ENCODE measurements at places on chromosomes 1 and 21.

GRCh38 chr1:239912471-239912870, 179.2 kb upstream of the FMN2 start:
- DNase-seq, result no peak
- no peak overlapping the region for H3K4me3 ChIP-seq
- no peaks in the 10 kb centered on the region for H3K4me1 ChIP-seq
- no peaks in the 10 kb centered on the region for H3K36me3 ChIP-seq
- H3K27ac ChIP-seq, result no peak overlapping the region

DNA sequence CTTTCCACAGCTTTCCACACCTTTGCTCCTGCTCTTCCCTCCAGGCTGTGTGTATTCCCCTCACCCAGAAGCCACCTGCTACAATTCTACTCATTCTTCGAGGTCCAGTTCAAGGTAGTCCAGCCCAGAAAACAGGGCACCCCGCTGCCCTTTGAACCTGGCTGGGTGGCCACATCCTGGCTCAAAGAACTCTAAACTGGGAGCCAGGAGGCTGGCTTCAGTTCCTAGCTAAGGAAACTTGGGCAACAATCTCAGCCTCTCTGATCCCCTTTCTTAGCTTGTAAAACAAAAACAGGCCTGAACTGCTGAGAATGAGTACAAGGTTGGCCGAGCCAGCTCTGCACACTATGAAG, 4.7 kb downstream of the EDN2 start:
- peaks cover 38% of the 10 kb centered on the region for H3K4me1 ChIP-seq
- DNase-seq, result no peak
- no peaks in the 10 kb centered on the region for H3K27me3 ChIP-seq
- no peaks in the 10 kb centered on the region for H3K36me3 ChIP-seq

DNA sequence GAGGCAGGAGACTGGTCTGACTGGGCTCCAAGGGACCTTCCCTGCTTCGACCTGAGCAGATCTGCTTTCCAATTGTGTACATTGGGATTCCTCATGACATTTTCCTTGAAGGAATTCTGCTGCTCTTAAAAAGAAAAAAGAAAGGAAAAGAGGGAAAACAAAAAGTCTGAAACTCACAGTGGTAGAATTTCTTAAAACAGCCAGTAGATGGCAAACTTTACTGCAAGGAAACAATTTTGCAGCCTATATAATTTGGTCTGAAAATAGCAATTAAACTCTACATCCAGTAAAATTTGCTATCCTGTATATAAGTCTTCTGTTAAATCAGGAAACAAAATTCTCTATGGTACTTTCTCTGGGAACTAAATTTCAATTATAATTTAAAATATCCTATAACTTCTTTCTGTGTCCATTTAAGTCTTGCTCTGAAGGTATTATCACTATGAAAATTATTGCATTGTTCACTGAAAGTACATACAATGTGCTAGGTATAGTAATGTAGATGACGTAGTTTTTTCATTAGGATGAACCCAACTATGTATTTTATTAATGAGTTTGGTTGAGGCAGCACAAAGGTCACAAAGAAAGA, 59.8 kb downstream of the CRB1 start:
- DNase-seq, result no peak
- no peak overlapping the region for H3K4me3 ChIP-seq
- H3K27ac ChIP-seq, result no peak overlapping the region
- H3K36me3 ChIP-seq, result no peaks in the 10 kb centered on the region

- no peak for DNase-seq
- H3K4me3 ChIP-seq, result no peak overlapping the region
- H3K4me1 ChIP-seq, result peaks cover 4% of the 10 kb centered on the region
- H3K27ac ChIP-seq, result no peak overlapping the region
- H3K27me3 ChIP-seq, result peaks cover 8% of the 10 kb centered on the region
- H3K36me3 ChIP-seq, result no peaks in the 10 kb centered on the region
These were observed 24.3 kb upstream of the PLCH2 start for GRCh38 chr1:2451741-2452140.

DNA sequence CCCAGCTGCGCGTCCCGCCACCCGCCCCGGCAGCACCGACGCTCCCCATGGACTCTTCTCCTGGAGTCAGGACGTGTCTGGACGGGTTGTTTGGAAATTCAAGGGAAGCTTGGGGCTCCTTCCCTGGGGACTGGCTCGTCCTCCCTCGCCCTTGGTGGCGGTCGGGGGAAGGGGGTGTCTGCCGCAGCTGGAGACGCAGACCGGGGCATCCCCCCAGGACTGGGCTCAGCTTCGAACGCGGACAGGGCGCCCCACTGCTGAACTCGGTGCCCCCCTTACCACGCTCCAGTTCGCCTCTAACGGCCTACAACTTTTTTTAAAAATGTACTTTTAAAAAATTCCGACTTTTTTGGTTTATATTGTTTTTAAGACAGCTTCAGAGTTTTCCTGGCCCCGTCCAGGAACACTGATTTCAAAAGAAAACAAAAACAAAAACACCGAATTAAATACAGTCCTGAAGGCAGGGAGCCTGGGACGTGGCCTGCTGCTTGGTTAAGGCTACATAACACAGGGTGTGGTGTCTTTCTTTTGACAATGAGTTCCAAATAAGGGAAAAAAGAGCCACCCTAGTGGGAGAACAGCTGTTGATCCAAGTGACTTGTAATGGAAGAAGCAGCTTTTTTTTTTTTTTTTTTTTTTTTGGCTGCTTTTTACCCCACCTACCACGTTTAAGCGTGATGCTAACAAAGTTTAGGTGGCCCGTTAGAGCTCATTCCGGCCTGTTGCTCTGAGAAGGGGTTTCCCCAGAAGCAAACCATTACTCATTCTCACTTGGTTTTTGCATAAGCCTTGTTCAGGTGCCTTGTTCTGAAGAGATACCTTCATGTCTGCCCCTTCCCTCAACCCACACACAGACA, 862 bp upstream of the DIPK1A start:
- H3K4me3 ChIP-seq, result no peak overlapping the region
- H3K27me3 ChIP-seq, result peaks cover 6% of the 10 kb centered on the region
- H3K36me3 ChIP-seq, result no peaks in the 10 kb centered on the region
- no peak overlapping the region for H3K27ac ChIP-seq
- no peak for DNase-seq
- peaks cover 15% of the 10 kb centered on the region for H3K4me1 ChIP-seq

DNA sequence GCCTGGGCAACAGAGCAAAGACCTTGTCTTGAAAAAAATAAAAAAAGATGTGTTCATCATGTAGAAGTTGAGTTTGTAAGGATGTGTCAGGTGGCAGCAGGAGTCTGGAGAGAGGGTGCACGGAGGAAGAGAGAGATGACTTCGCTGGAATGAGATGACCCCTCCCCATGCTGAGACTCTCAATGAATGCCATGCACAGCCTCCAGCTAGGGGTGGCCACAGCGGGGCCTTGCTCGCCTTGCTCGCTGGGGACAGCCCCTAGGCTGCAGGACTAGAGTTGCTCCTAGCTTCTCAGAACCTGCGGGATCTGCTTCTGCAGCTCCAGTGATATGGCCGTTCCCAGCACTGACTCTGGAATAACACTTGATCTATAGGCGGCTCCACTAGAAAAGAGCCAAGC, 6.6 kb upstream of the C2CD2 start:
- no peaks in the 10 kb centered on the region for H3K27me3 ChIP-seq
- no peak for DNase-seq
- no peak overlapping the region for H3K27ac ChIP-seq

DNA sequence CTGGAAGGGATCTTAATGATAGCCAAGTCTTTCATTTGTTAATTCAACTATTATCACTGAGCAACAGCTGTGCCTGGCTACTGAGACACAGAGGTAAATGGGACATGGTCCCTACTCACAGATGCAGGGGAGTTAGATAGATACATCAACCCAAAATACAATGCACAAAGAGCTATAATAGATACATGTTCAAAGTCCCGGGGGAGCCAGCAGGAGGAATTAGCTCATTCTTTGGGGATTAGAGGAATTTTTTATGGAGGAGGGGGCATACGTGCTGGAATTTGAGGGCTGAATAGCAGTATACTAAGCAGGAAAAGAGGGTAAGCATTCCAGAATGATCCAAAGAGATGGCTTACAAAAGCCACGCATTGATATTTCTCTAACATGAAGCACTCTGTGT, 34.6 kb downstream of the C8B start:
- peaks cover 15% of the 10 kb centered on the region for H3K27me3 ChIP-seq
- DNase-seq, result no peak
- H3K36me3 ChIP-seq, result no peaks in the 10 kb centered on the region
- H3K4me1 ChIP-seq, result peaks cover 22% of the 10 kb centered on the region
- no peak overlapping the region for H3K27ac ChIP-seq
- H3K4me3 ChIP-seq, result no peak overlapping the region

- H3K27ac ChIP-seq, result no peak overlapping the region
- no peak for DNase-seq
- H3K4me1 ChIP-seq, result no peaks in the 10 kb centered on the region
- no peaks in the 10 kb centered on the region for H3K36me3 ChIP-seq
These were observed 121.0 kb downstream of the LRRC40 start for GRCh38 chr1:70084314-70084915.

- H3K36me3 ChIP-seq, result no peaks in the 10 kb centered on the region
- H3K4me3 ChIP-seq, result no peak overlapping the region
- H3K4me1 ChIP-seq, result peaks cover 10% of the 10 kb centered on the region
These were observed 23.2 kb downstream of the NENF start for GRCh38 chr1:212455803-212456528.

DNA sequence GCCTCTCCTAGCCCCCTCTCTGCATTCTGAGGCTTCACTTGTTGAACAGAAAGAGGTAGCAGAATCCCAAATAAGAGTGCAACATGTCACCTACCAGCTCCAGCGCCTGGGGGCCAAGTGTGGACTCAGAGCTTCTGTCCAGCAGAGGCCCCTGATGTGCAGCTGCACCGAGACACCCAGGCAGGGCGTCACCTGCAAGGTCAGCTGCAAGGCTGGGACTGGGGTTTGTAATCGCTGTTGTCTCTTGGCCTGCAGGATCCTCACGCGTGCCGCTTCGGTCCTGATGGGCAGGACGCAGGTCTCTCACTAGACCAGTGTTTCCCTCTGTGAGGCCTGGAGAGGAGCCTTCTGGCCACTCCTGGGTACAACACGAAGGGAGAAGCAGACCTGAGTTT, 4.3 kb upstream of the SLX9 start:
- H3K4me1 ChIP-seq, result peaks cover 8% of the 10 kb centered on the region
- no peak overlapping the region for H3K4me3 ChIP-seq
- no peak for DNase-seq
- no peak overlapping the region for H3K27ac ChIP-seq
- H3K36me3 ChIP-seq, result peaks cover 3% of the 10 kb centered on the region

- no peaks in the 10 kb centered on the region for H3K27me3 ChIP-seq
- no peak for DNase-seq
- no peak overlapping the region for H3K27ac ChIP-seq
- no peaks in the 10 kb centered on the region for H3K36me3 ChIP-seq
These were observed 38.2 kb upstream of the WDR26 start for GRCh38 chr1:224472806-224473205.

- DNase-seq, result no peak
- H3K4me1 ChIP-seq, result peaks cover 4% of the 10 kb centered on the region
- peaks cover 3% of the 10 kb centered on the region for H3K27me3 ChIP-seq
- H3K36me3 ChIP-seq, result no peaks in the 10 kb centered on the region
- H3K27ac ChIP-seq, result no peak overlapping the region
These were observed 10.6 kb downstream of the ACTL8 start for GRCh38 chr1:17765444-17766411.

GRCh38 chr1:166031932-166032571, 134.7 kb downstream of the FAM78B start:
- peaks cover 3% of the 10 kb centered on the region for H3K4me1 ChIP-seq
- H3K4me3 ChIP-seq, result no peak overlapping the region
- H3K36me3 ChIP-seq, result no peaks in the 10 kb centered on the region
- H3K27me3 ChIP-seq, result peaks cover 17% of the 10 kb centered on the region
- H3K27ac ChIP-seq, result no peak overlapping the region
- DNase-seq, result no peak

DNA sequence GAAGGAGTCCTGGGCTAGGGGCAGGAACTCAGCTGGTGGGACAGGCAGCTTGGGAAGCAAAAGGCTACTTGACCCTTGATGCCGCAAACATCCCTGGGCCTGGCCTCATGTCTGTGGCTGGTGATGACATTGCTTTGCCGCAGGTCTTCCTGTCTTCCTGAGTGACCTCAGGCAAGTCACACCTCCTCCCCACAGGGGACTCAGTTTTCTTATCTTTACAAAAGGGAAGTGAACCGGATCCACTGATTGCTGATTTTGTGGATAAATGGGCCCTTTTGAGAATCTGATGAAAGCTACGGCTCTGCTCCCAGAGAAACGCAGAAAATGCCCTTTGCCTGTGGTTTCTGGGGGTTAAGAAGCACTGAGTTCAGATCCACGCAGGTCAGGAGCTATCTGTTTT, 20.7 kb downstream of the PLOD1 start:
- H3K27me3 ChIP-seq, result no peaks in the 10 kb centered on the region
- no peaks in the 10 kb centered on the region for H3K4me1 ChIP-seq
- no peak overlapping the region for H3K27ac ChIP-seq
- peaks cover 8% of the 10 kb centered on the region for H3K36me3 ChIP-seq

DNA sequence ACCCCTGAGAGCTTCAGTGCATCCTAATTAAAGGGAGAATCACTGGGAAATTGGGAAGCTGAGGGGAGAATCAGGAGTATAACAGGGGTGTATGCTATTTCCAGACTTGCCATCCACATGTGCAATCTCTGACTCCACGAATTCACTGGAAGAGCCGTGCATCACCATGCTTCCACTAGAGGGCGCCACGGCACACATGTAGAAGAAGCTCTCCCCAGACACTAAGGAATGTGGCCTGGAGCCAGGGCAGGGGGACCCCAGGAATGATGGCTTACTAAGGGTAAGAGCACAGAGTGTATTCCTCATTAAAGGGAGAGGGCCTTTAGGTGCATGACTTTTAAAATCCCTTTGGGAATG, 81.5 kb downstream of the ABCA4 start:
- no peaks in the 10 kb centered on the region for H3K36me3 ChIP-seq
- no peak overlapping the region for H3K4me3 ChIP-seq
- no peak for DNase-seq
- peak overlapping the region; percentile 53 for H3K27ac ChIP-seq
- H3K27me3 ChIP-seq, result no peaks in the 10 kb centered on the region

DNA sequence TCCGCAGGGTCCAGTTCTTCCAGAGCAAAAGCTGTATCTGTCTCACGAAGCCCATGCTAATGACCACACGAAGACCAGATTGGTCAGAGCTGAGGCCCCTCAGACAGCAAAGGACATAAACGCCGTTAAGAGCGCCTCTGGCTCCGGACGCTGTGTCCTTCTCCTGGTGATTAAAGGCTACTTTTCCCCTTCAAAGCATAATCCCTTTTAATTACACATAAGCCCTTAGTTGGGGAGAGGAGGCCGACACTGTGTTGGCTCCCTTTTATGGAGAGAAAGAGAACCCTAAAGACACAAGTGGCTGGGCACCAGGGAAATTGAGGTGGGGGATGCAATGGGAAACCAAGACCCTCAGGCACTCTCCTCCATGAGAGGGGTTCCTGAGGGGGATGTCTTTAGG, at the start of gene ABCA4:
TSS of gene ABCA4 (minus strand) at position 158 of the 400 bp plus-strand sequence. CDS start at position 55, 103 bp downstream.
- peaks cover 4% of the 10 kb centered on the region for H3K36me3 ChIP-seq
- H3K4me3 ChIP-seq, result peak within 1 kb of the TSS; percentile 68
- H3K27ac ChIP-seq, result peak within 1 kb of the TSS; percentile 97
- no peaks in the 10 kb centered on the region for H3K27me3 ChIP-seq
- no peak for DNase-seq

- peaks cover 14% of the 10 kb centered on the region for H3K4me1 ChIP-seq
- H3K4me3 ChIP-seq, result no peak overlapping the region
- no peak overlapping the region for H3K27ac ChIP-seq
- no peaks in the 10 kb centered on the region for H3K36me3 ChIP-seq
These were observed 63.2 kb upstream of the APOBEC4 start for GRCh38 chr1:183716286-183716685.

Data from type B pancreatic cell (in vitro differentiated cells).